A549 treated with GW870086 at 1 μM for 4 hours (cell line): ENCODE measurements at places on chromosomes 7 and 10. TPM values are rescaled to one million over a fixed set of nuclear protein-coding genes. Genes with fewer than 3 reads are reported as not detected.

SMO gene
- total RNA-seq: 11.5 to 16.2 TPM (median 13.6 TPM) in 5 replicates

PDZD7 gene
- total RNA-seq: 0.67 to 1.3 TPM (median 0.90 TPM) in 5 replicates

HTRA1 gene
- 51.9 to 68.9 TPM (median 57.0 TPM) in 5 replicates for total RNA-seq

BICC1 gene
- total RNA-seq: 13.4 to 19.4 TPM (median 18.3 TPM) in 5 replicates

CNNM1 gene
- total RNA-seq: 24.0 to 32.5 TPM (median 30.1 TPM) in 5 replicates

FKBP6 gene
- not detected in 5 replicates for total RNA-seq

ZNF804B gene
- not detected in 5 replicates for total RNA-seq

DLX5 gene
- not detected in 5 replicates for total RNA-seq

GHITM gene
- 201 to 214 TPM (median 204 TPM) in 5 replicates for total RNA-seq

TMEM176A gene
- total RNA-seq: not detected in 5 replicates

MYOZ1 gene
- total RNA-seq: not detected in 5 replicates
